PC-3 (cell line): ENCODE measurements at places on chromosomes 3 and 15.

- DNase-seq: no peak
These were observed 93.6 kb downstream of the SCN11A start for GRCh38 chr3:38958026-38958720.

DNA sequence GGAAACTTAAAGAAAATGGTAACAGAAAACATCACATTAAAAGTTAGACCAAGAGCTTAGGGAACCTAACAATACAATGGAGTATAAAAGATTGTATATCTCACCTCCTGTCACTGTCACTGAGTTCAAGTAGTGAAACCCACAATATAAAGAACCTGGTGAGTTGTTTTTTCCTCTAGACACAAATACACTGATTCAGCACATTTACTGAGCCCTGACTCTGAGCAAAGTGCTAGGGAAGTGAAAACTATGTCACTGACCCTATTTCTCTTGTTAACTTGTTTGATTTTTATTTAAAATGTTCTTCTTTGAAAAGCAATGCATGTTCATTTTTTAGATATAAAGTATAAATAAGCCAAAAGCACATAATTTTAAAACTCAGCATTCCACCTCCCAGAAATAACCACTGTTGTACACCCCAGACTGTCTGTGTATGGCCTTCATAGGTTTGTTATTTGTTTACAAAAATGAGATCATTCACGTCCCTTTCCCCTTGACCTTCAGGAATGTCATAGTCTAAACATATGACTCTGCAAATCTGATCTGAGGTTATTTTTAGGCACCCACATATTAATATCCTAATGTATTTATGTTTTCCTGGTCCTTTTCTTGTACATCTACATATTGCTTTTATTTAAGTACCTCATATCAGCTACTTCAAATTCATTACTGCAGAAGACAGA, 69.2 kb upstream of the CSTA start:
- no peak for DNase-seq

GRCh38 chr3:112128843-112129727, 4.0 kb downstream of the GCSAM start:
- peak; percentile 36 for DNase-seq

DNA sequence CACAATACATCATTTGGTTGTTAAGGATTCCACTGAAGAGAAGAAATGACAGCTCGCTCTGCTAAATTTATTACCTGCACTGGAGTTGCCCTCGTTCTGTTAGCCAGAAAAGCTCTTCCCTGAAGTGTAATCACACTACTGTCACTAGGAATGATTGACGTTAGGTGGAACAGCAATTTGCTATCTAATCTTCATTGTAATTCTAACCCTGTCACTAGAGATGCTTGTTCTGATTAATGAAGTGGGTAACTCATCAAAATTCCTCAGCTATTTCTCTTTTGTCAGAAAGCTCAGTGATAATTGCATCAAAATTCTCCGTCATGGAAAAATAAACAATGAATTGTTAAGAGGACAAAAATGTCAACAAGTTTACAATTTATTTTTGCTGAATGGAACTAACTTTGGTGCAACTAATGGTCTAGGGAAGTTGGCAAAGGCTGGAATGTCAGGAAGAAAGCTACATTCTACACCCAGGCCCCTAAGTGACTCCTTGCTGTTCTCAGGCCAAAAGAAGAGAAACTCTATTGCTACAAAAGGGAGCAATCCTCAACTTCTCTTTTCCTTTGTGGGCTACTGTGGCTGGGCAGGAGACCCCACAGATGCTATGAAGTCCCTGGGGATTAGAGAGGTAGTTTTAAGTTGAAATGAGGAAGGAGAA, 34.1 kb downstream of the CCDC191 start:
- no peak for DNase-seq

DNA sequence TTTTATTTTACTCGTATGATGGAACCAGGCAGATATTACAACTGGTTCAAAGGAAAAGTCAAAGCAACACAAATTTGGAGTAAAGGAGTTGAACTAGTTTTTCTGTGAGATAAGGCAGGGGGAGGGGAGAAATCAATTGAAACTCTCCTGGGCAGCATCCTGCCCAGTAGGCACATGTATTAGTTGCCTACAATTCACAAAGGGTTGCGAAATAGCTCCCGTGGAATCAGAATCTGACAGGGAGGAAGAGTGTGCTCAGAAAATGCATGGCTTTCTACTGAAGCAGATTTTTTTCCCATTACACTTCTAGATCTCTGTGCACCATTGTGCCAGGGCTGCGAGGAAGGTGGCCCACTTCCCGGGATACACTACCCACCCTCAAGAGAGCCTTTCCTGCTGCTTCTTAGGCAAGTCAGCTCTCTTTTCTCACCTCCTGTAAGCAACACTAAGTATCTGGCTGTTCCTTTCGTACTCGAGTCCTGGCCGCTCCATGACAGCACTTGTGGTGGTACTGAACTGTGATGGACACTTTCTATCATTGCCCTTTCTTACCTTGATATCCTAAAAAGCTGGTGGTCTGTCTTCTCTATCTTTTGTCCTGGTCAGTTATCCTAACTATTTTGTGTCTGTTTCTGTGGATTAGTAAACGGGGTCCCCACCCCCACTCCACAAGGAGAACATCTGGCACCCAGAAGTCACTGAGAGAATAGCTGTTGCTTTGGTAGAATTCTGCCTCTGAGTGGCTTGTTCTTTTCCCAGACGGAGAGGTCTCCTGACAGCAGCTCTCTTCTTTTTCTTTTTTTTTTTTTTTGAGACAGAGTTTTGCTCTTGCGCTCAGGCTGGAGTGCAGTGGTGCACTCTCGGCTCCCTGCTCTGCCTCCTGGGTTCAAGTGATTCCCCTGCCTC, 74.8 kb downstream of the RPL39L start:
- DNase-seq: peak; percentile 83

DNA sequence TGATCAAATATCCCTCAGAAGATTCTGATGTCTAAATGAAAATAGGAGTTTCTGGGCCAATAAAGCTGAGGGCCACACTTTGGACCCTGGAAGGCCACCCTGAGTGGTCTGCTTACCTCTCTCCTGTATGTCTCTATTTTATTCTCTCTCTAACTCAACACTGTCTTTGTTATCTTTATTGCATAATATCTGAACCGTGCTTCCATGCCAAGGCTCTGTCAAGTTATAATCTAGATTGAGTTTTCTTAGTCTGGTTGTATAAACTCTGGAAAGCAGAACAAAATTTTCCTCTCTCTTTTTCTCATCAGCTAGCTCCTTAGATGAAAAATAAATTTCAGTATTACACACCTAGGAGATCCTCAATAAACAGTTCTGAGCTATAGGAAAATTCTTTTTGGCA, 36.2 kb upstream of the ACTL6A start:
- DNase-seq: no peak

DNA sequence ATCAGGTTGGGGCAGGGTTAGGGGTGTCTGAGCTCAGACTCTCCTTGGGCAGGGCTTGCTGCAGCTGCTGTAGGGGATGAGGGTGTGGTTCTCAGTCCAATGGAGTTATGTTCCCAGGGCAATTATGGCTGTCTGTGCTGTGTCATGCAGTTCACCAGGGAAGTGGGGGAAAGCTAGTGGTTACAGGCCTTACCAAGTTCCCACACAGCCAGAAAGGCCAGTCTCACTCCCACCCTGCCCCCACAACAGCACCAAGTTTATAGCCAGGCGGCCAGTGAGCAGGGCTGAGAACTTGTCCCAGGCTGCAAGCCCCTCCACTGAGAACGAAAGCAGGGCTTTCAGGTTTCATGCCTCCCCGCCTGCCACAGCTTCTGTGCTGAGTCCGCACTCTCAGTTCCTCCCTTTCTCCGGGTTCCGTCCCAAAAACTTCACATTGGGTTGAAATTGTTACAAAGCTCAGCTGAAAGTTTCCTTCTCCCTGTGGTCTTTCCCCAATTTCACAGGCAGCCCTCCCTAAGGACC, 19.6 kb upstream of the CPOX start:
- DNase-seq: no peak

DNA sequence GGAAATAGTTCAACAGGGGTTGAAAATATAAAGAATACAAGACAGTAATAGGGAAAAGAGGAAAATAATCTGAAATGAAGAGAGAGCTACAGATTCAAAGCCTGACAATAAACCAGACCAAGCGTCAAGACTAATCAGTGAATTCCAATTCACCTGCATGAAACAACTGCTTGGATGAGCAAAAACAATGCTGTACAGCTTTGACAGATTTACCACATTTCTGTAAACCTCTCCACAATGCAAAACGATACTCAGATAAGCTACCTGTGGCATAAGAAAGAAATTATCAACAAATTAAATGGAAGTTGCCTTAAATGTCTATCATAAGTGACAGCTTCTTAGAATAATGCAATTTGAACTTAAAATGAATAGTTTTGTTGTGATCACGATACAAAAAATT, 65.4 kb downstream of the GBE1 start:
- DNase-seq: no peak

DNA sequence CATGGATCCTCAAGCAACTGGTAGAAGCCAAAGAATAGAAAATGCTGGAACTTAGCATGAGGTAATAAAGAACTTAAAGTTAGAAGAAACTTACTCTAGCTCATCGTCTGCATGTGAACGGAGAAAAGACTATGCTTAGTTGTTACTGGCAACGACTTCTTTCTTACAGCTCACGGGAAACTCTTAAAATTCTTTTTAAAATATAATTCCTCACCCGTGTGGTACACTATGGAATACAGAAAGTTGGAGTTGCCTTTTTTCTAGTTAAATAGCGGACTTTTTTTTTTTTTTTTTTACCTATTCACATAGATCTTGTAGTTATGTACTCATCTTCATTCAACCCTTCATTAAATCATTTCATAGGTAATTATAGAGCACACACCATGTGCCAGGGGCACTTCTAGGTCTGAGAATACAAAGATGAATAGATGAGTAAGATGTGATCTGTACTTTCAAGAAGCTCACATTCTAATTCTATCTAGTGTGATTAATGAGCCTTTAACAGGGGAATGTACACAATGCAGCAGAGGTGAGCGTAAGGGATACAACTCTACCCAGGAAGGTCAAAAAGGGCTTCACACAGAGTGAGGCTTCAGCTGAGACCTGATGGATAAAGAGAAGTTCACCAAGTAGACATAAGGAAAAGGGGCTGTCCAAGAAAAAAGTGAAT, 18.4 kb upstream of the KCNMB2 start:
- no peak for DNase-seq

DNA sequence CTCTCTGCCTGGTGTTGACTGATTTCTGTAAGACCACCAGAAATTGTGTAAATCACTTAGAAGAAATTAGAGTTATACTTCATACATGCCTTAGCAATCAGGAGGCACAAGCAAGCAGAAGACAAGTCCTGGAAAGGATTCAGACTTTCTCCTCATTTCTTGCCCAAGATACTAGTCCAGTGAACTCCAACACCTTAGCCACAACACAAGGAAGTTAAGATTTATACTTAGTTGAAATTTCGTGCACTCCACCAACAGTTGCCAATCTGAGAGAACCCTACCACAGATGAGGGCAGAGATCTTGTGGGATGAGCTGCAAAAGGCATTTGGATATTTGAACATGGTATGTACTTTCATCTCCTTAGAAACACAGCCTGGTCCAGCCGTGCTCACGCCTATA, 2.3 kb downstream of the P3H2 start:
- no peak for DNase-seq

DNA sequence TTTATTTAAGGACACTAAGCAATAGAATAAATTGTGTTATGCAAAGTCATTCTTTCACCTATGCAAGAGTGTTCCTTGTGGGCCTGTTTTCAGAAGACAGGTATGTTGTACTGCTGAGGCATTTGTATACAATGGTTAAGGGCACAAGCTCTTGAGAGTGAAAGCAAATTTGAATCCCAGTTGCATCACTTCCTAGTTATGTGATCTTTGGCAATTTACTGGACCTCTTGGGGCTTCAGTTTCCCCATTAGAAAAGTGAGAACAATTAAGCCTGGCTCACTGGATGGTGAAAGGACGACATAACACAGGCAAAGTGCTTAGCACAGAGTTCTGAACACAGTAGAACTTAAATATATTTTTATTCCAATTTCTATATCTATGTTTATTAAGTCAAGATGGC, 117.4 kb downstream of the EFHB start:
- DNase-seq: no peak

GRCh38 chr3:193593668-193594030, 641 bp downstream of the OPA1 start:
- peak; percentile 39 for DNase-seq

GRCh38 chr3:129702934-129703712, 96.6 kb upstream of the PLXND1 start:
- no peak for DNase-seq

GRCh38 chr15:81222007-81222406, 25.3 kb downstream of the IL16 start:
- no peak for DNase-seq

DNA sequence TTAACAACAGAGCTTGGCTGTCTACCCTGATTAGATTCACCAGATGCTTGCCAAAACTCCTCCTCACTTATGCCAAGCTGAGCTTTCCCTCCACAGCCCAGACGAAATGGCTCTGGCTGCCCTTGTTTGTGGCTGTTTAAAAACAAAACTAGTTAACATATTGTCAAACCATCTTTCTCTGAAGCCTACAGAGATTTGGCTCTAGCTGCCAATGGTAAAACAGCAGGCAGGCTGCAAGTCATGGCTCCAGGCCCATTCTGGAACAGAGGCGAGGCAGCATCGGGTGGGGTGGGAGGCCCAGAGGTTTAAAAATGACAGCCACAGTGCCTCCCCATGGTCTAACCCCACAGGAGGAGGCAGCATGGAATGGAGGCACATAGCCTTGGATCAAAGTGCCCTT, 75.9 kb downstream of the SCN5A start:
- no peak for DNase-seq

DNA sequence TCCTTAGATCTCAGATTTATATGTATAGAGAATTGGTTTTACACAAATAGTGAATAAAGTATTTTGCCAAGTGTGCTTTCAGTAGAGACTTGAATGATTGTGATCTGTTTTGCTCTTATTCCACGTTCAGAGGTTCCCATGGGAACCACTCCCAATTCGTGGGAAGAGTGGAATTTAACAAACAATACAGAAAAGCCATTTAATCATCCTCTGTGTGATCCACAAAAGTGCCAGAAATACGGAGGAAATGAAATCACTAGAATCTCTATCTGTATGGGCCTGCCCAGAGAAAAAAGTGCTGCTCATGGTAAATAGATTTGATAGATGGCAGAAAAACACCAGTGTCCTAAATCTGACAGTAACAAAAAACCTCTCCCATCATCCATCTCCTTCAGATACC, 56.0 kb downstream of the CNTN4 start:
- DNase-seq: no peak

DNA sequence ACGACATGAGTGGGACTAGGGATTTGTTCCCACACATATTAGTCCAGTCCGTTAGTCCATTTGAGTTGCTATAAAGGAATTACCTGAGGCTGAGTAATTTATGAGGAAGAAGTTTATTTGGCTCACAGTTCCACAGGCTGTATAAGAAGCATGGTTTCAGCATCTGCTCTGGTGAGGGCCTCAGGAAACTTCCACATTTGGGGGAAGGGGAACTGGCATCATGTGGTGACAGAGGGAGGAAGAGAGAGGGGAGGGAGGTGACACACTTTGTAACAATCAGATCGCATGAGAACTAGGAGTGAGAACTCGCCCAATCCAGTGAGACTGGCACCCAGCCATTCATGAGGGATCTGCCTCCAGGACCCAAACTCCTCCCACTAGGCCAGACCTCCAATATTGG, 769.9 kb upstream of the ROBO1 start:
- no peak for DNase-seq
